ENCODE measurements at places on chromosomes 7 and 10. TPM values are rescaled to one million over a fixed set of nuclear protein-coding genes. Genes with fewer than 3 reads are reported as not detected.

The CLCN1 gene
- not detected for total RNA-seq

The CYP3A4 gene
- not detected for total RNA-seq

The STK17A gene
- total RNA-seq: 71.3 TPM

The LHPP gene
- 17.5 TPM for total RNA-seq

The SEMA3D gene
- 6.8 TPM for total RNA-seq

The BMPER gene
- total RNA-seq: 34.0 TPM

Measured in smooth muscle cell of the umbilical artery (primary cell).